ENCODE measurements at places on chromosomes 1 and 21.

DNA sequence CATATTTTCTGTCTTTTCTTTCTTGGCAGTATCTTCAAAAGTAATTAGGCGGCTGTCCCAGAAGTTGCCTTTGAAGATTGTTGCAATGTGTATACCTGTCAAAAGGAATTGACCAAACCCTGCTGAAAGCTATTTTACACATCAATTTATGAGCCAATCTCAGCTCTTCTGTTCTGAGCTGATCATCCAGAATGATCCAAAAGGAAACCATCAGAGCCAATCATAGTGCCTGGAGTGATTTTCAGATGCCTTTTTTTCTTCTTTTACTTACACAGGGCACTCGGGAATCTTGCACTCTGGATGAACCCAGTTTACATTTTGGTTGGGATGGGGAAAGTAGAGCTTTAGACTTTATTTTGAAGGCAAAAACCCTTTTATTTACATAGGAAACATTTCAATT lies 21.8 kb upstream of the APOBEC4 start:
- no peak for DNase-seq

DNA sequence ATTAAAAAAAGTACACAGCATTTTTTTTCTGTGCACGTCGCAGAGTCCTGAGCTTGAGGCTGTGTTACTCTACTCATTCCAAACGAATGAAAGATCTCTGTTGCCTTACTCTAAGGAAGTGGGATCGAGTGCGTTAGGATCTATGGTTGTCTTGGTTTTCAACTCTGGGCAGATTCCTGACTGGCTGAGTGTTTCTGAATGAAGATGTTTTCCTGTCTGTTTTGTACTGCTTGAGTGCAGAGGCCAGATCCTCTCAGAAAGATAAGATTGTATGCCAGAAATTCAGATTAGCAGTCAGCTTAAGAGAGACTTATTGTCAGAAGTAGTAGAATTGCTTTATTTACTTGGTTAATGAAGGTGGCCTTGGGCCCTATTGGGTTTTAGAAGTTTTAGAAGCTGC lies 14.0 kb downstream of the PLA2G2E start:
- no peak for DNase-seq

- no peak for DNase-seq
Measured at GRCh38 chr1:218867941-218868626, 305.6 kb upstream of the LYPLAL1 start.

GRCh38 chr1:18531503-18531845 lies 50.7 kb downstream of the KLHDC7A start:
- DNase-seq, result no peak

DNA sequence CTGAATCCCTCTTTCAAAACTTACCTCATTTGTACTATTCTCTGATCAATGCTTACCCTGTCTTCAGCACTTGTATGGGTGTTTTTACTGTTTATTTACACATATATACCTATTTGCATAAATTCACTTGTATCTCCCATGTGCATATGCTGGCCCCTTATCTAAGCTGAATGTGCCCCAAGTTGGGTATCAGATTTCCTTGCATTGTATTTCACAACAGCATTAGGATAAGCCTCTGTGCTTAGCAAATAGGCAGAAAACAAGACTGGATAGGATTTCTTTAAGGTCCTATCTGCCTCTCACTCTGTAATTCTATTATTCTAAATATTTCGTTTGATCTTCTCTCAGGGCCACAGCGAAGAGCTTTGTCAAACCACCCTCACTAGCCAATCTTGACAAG lies 45.9 kb upstream of the IPO9 start:
- DNase-seq, result no peak
